ENCODE measurements at places on chromosomes 6 and 20. TPM values are rescaled to one million over a fixed set of nuclear protein-coding genes. Genes with fewer than 3 reads are reported as not detected.
A peak's percentile ranks its signal among the peaks of the same experiment; 100 is the strongest.

ADISSP gene
- 35.6 TPM for total RNA-seq

DNA sequence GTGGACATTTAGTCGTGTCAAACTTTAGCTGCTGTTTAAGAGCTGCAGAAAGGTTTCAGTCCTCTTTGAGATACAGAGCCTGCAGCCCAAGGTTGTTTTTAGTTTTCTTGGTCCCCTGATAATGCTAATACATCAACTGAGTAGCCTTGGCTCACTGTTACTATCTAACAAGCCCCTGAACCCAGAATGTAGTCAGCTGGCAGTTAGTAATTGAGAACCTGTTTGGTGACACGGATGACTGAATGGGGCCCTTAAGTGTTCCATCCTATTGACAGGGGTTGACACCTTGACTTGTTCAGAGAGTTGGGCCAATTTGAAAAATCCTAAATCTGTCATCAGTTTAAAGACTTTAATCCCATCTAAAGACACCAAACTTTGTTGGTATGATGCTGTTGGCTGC, 2.8 kb downstream of the RTN4IP1 start:
- no peaks in the 10 kb centered on the region for H3K36me3 ChIP-seq
- no peaks in the 10 kb centered on the region for H3K27me3 ChIP-seq
- no peak for DNase-seq
- H3K27ac ChIP-seq, result no peak overlapping the region
- H3K4me3 ChIP-seq, result no peak overlapping the region

DNA sequence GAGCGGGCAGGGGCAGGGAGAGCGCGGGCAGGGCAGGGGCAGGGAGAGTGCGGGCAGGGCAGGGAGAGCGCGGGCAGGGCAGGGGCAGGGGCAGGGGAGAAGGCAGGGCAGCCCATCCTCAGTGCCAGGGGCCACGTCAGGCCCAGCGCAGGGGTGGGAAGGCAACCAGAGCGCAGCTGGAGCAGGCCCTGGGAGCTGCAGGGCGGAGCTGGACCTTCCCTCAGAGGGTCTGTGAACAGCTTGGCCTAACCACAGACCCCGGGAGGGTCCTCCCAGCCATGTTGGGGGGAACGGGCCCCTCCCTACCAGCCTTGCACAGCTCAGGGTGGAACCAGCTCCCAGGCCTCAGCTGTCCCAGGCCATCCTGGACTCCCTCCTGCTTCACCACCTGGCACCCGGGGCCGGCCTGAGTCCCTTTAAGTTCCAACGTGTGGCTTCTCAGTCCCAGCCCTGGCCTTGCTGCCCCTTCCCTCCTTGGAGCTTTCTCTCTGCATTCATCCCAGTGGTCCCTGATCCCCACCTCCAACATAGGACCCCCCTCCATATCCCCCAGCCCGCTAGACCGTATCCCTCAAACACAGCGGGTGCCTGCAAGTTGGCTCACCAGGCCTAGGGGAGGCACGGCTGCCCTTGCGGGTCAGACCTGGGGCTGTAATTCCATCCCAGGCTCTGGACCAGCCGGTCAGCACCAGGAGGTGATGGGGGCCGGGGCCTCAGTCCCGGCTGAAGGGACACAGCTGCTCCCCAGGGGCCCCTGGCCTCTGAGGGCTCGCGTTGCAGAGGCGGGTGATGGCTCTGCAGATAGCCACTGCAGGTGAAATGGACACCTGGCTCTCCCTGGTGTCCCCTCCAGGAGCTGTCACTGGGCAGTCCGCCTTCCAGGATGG, 5.6 kb upstream of the ZBTB46 start:
- H3K36me3 ChIP-seq, result no peaks in the 10 kb centered on the region
- peaks cover 27% of the 10 kb centered on the region for H3K4me1 ChIP-seq
- H3K27ac ChIP-seq, result no peak overlapping the region
- no peaks in the 10 kb centered on the region for H3K27me3 ChIP-seq
- H3K4me3 ChIP-seq, result no peak overlapping the region
- DNase-seq, result no peak

SGK2 gene
- total RNA-seq, result 0.39 TPM

- H3K4me1 ChIP-seq, result no peaks in the 10 kb centered on the region
- H3K27me3 ChIP-seq, result no peaks in the 10 kb centered on the region
- H3K36me3 ChIP-seq, result no peaks in the 10 kb centered on the region
- no peak overlapping the region for H3K27ac ChIP-seq
- no peak overlapping the region for H3K4me3 ChIP-seq
Observed at GRCh38 chr6:31345026-31345730, 11.8 kb downstream of the HLA-B start.

DNA sequence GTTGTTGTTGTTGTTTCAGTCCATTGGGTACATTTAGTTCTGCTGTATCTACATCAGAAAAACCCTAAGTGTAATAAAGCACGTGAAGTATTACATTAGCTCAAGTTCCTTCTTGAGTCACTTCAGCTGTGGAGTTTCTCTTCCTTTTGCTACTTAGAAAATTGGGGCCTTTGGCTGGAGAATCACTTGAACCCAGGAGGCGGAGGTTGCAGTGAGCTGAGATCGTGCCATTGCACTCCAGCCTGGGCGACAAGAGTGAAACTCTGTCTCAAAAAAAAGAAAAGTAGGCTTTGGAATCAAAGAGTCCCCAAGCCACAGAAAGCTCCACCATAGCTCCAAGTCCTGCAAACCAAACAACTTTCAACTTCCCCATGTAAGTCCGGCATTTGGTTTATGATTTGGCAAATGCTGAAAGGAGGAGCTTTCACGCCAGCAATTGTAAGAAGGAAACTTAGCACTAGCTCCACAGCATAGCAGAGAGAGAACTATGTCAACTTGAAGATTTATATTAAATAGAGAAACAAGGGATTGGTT, 56.5 kb upstream of the RNF144B start:
- peak overlapping the region; percentile 92 for H3K27ac ChIP-seq
- H3K4me1 ChIP-seq, result peaks cover 40% of the 10 kb centered on the region
- no peak overlapping the region for H3K4me3 ChIP-seq

DNA sequence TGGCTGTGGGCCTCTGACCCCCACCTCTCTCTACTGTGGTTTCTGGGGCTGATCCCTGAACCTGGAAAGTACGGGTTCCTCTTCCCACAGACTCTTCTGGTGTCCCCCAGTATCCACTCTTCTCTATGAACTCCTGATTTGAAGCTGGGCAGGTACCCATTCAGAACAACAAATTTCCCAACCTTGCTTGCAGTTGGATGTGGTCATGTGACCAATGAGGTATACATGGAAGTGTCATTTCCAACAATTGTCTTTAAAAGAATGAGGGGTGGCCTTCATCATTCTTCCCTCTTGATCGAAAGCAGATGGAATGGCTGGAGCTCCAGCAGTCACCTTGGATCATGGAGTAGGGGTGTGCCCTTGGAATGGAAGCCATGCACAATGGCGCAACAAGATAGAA, 128.0 kb upstream of the MLN start:
- DNase-seq, result no peak
- no peak overlapping the region for H3K4me3 ChIP-seq
- no peaks in the 10 kb centered on the region for H3K27me3 ChIP-seq
- H3K4me1 ChIP-seq, result no peaks in the 10 kb centered on the region

RAB44 gene
- total RNA-seq, result 0.26 TPM

DNA sequence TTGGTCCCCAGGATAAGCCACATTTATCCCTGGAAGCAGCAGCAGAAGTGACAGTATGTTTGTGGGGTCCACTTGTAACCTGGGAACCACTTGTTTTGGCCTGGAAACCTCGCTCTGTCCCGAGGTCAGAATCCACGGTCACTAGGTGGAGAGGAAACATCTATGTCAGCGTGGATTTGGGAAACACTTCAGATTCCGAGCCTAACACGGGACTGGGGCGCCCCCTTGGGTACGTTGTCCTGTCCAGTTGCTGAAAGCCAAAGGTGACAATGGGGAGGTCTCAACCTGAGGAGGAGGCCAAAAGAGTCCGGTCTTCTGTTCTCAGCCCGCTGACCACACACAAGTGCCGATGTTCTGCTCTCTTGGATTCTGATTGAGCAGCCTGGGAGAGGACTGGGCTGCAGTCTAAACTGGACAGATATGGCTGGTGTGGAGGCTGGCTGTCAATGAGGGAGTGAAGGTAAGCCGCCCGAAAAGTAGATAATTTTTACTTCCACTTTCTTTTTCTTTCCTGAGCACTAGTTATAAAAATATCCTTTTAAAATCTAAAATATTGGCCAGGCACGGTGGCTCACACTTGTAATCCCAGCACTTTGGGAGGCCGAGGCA, 4.9 kb upstream of the ZFP57 start:
- DNase-seq, result no peak
- peaks cover 17% of the 10 kb centered on the region for H3K27me3 ChIP-seq
- no peak overlapping the region for H3K27ac ChIP-seq
- no peak overlapping the region for H3K4me3 ChIP-seq

ADGRG6 gene
- 34.2 TPM for total RNA-seq

RRBP1 gene
- total RNA-seq, result 201 TPM

GRCh38 chr6:168825226-168826077, 384.5 kb downstream of the SMOC2 start:
- H3K27me3 ChIP-seq, result no peaks in the 10 kb centered on the region
- H3K4me3 ChIP-seq, result no peak overlapping the region
- no peak overlapping the region for H3K27ac ChIP-seq
- no peak for DNase-seq
- H3K36me3 ChIP-seq, result no peaks in the 10 kb centered on the region

- DNase-seq, result peak; percentile 55
- no peaks in the 10 kb centered on the region for H3K27me3 ChIP-seq
- H3K27ac ChIP-seq, result no peak overlapping the region
- H3K4me3 ChIP-seq, result no peak overlapping the region
Observed at GRCh38 chr6:53179961-53180651, 31.5 kb upstream of the GCM1 start.

DNA sequence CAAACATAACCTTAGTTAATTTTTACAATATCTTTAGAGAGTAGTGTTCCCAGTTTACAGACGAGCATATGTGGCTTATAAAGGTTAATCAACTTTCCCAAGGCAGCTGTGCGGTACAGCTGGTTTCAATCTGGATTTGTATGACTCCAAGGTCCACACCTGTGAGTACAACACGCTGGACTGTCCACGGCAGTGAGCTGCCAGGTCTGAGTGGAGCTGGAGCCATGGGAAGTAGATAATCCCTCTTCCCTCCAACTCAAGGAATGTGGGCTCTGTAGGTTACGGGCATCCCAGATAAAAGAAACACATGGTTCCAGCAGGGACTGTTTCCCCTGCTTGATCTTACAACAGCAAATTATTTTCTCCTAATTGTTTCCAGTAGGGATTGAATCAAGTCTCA, 102.2 kb downstream of the SOD2 start:
- no peak overlapping the region for H3K27ac ChIP-seq
- no peak for DNase-seq
- H3K27me3 ChIP-seq, result no peaks in the 10 kb centered on the region
- H3K4me1 ChIP-seq, result no peaks in the 10 kb centered on the region
- H3K4me3 ChIP-seq, result no peak overlapping the region

- no peaks in the 10 kb centered on the region for H3K36me3 ChIP-seq
- no peak overlapping the region for H3K27ac ChIP-seq
- DNase-seq, result no peak
- no peaks in the 10 kb centered on the region for H3K4me1 ChIP-seq
Observed at GRCh38 chr6:19535351-19535750, 301.8 kb upstream of the ID4 start.

- peak overlapping the region; percentile 58 for H3K27ac ChIP-seq
- no peaks in the 10 kb centered on the region for H3K36me3 ChIP-seq
- H3K4me3 ChIP-seq, result no peak overlapping the region
- H3K4me1 ChIP-seq, result peaks cover 54% of the 10 kb centered on the region
- no peaks in the 10 kb centered on the region for H3K27me3 ChIP-seq
Observed at GRCh38 chr20:1472556-1473245, 6.1 kb upstream of the NSFL1C start.

DNA sequence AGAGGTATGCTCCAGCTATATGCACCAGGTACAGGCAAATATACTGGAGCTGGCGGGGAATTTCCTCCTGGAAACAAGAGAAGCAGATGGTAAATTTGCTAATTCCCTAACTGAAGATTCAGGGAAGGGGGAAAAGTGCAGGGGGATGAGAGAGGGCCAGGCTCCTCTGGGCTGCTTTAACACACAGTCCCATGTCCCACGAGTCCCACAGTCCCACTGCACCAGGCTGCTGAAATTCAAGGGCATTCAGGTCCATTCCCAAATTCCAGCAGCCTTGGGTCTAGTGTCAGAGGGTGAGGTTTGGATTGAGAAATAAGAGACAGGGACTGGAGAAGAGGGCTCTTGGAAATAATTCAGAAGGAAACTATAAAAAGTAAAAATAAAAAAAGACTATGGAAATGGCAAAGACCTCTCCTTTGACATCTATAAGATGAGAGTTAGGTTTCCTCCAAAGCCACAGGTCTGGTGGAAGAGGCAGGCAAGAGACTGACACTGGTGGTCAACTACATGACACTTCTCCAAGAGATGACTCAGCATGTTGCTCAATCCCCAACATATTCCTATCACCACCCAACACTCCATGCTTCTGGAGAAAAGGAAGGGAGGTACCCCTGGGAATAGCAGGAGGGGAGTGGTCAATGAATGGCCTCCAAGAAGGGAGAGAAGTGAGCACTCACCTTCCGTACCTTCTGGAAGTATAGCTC, 69.2 kb downstream of the TRAM2 start:
- no peaks in the 10 kb centered on the region for H3K27me3 ChIP-seq
- peaks cover 59% of the 10 kb centered on the region for H3K36me3 ChIP-seq
- no peak overlapping the region for H3K27ac ChIP-seq

SLPI gene
- 496 TPM for total RNA-seq

PKIB gene
- total RNA-seq, result 2.2 TPM

C6orf52 gene
- 1.0 TPM for total RNA-seq

- H3K27me3 ChIP-seq, result no peaks in the 10 kb centered on the region
- H3K27ac ChIP-seq, result no peak overlapping the region
- no peak for DNase-seq
- peaks cover 28% of the 10 kb centered on the region for H3K4me1 ChIP-seq
- peaks cover 12% of the 10 kb centered on the region for H3K36me3 ChIP-seq
- H3K4me3 ChIP-seq, result no peak overlapping the region
Observed at GRCh38 chr20:2919518-2920245, 46.4 kb downstream of the PTPRA start.

DNA sequence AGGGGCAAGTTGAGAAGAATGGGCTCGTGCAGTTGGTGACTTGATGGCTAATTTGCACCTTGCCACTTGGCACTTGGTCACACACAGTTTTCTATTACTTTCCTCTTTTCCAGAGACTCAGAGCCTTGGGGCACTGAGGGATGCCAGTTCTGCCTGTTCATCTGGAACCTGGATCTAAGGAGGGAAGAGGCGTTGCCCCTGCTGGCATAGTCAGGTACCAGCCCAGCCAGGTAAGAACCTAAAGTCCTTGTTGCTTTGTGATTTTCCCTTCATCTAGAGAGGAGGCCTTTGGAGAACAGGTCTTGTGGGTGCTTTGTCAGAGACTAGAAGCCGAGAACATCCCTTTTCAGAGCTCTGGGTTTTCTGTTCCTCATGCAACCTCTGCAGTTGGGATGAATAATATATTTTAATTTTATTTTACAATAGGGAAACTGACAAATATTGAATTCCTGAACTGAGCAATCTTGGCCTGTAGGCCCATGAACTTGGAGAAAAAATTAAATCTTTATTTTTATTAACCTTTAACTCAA, 11.4 kb downstream of the SYTL3 start:
- DNase-seq, result no peak
- H3K4me1 ChIP-seq, result peaks cover 9% of the 10 kb centered on the region
- no peaks in the 10 kb centered on the region for H3K36me3 ChIP-seq
- H3K27me3 ChIP-seq, result no peaks in the 10 kb centered on the region
- no peak overlapping the region for H3K27ac ChIP-seq
- H3K4me3 ChIP-seq, result no peak overlapping the region
